ENCODE measurements at places on chromosomes 12 and 14. TPM values are rescaled to one million over a fixed set of nuclear protein-coding genes. Genes with fewer than 3 reads are reported as not detected.

SLC35F4 gene
- not detected for total RNA-seq

OASL gene
- 1.1 TPM for total RNA-seq

DNA sequence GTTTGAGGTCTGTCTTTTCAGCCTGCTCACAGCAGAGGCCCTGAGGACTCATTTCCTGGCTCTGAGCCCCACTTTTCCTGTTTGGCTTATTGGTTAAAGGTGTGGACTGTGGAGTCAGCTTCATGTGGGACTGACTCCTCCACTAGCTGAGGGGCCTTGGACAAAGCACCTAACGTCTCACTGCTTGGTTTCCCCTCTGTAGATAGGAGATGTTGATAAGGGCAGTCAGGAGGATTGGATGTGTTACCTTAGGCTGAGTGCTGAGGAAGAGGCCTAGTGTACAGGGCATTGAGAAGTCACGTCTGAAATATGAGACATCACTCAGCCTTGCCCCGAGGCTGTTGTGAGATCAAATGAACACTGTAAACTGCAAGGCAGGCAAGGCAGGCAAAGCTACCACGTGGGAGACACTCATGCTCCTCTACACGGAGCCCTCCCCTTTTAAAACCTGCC, 27.1 kb upstream of the TCL1A start:
- DNase-seq: no peak

RND1 gene
- total RNA-seq: 0.41 TPM

DNA sequence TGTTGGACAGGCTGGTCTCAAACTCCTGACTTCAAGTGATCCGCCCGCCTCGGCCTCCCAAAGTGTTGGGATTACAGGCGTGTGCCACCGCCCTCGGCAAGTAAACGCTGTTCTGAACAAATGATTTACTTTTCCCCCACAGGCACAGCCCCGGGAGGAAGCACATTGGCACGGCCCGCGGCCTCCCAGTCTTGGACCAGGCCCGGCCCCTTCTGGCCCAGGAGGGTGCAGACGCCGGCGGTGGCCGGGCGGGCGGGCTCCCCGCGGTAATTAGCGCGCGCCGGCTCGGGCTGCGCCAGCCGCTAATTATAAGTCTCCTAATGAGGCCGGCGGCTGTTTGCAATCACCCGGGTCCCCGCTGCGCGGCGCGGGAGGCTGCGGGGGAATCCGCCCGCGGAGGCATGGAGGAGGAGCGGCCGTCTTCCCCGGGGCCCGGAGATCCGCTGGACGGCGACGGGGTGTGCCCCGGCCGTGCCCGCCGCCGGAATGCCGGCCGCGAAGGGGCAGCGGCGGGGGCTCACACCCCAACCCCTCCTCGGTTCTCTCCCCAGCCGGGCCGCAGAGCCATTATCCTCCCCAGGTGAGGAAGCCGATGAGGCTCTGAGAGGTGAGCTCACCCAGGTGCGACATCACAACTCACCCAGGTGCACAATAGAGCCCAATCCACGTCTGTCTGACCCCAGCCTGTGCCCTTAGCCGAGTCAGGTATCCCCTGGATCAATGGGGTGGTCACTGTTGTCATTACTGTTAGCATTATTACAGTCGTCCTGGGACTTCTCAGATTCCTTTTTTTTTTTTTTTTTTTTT, 3.3 kb upstream of the POP5 start:
- DNase-seq: peak; percentile 86

DNA sequence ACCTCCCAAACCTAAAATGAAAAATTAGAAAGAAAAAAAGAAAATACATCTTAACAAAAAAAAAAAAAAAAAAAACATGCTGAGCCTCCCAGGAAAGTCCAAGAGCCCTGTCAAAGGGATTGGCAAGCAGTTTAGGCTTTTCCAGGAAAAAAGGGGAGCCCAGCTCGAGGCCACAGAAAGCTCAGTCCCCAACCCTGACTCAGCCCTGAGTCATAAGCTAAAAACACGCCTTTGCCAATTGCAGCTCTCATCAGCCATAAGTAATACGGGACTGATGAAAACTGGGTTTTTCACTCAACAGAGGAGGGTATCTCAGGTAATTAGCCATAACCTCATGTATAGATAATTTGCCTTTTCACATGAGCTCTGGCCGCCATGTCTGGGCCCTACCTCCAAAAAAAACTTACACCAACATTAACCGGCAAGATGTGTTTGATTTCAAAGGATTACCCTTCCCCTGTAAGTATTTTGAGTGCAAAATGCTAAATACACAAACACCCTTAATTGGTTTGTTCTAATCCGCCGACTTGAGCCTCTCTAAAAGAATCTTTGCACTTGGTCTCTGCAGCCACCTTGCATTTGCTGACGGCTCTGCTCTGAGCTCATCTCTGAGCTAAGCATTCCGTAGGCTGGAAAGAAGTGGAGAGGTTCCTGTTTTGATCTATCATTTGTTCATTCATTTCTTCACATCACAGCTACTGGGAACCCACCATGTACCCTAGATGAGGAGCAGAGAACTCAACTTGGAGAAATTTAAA, 319.2 kb downstream of the BCL11B start:
- no peak for DNase-seq

- no peak for DNase-seq
These were observed 121.7 kb upstream of the NOVA1 start for GRCh38 chr14:26719514-26719913.

- no peak for DNase-seq
These were observed 138.5 kb downstream of the ANO6 start for GRCh38 chr12:45354399-45354798.

- no peak for DNase-seq
These were observed 68.9 kb upstream of the STAC3 start for GRCh38 chr12:57319678-57320469.

LRRIQ1 gene
- total RNA-seq: 0.17 TPM

DAO gene
- total RNA-seq: not detected

GRCh38 chr14:100408350-100409002, 85.3 kb downstream of the SLC25A47 start:
- DNase-seq: no peak

DHH gene
- total RNA-seq: 0.77 TPM

GLTP gene
- total RNA-seq: 20.5 TPM

- peak; percentile 54 for DNase-seq
These were observed 46.9 kb downstream of the CHGA start for GRCh38 chr14:92969871-92970270.

DNA sequence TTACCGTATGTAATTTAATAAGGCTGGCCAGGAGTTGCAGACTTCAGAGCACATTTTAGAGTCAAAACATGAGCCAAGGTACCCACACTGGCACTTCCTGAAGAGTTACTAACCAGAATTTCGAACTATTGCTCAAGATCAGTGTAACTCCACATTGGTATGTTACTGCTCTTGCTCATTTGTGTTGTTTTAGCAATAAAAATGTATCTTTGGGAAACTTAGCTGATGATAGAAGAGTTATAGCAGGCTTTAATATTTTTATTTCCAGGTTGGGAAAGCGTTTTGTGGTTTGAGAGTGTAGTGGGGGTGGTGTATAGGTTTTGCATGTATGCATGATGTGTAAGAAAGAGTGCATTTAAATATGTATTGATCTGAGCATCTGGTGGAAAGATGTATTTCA, 96.6 kb downstream of the SCN8A start:
- no peak for DNase-seq

KRT6C gene
- not detected for total RNA-seq

DNA sequence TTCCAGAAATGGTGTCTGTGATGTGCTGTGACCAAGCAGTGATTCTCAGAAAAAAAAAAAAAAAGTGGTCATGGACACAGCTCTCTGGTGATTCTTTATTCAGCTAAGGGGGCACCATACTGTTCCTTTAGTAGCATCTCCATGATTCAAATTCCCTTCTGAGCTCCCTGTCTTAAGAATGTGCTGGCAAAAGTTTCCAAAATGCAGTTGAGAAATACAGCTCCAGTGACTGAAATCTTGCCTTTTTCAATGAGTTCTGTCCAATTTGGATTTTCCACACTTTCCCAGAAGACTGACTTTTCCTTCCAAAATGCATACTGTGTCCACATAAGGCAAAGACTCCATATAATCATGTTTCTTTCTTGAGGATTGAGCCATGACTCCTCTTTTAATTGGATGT, 24.3 kb upstream of the CPM start:
- no peak for DNase-seq

GRCh38 chr12:89506050-89506449, 18.5 kb downstream of the GALNT4 start:
- no peak for DNase-seq

SLC7A7 gene
- total RNA-seq: 7.5 TPM

- no peak for DNase-seq
These were observed 57.2 kb downstream of the SYNE2 start for GRCh38 chr14:63909984-63910383.

DNA sequence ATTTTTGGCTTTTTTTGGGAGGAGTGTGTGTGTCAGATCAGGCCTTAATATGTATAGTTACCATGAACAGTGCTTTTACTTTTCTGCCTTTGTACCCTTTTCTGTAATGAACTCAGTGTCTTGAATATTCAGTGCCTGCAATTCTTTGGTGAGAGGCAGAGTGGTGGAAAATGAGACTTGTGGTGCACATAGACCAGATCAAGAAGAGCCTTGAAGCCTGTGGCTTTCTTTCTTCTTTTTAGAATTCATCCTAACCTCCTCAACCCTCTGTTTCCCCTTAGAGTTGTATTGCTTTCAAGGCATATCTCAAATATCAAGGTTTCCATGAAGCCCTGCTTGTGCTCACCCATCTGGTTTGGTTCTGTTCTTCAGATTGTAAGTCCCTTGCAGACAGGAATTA, 2.6 kb downstream of the YLPM1 start:
- no peak for DNase-seq

GRCh38 chr14:44339862-44340261, 167.2 kb downstream of the FSCB start:
- DNase-seq: no peak

GRCh38 chr12:6211421-6211869, 11.2 kb downstream of the CD9 start:
- no peak for DNase-seq

POTEM gene
- not detected for total RNA-seq

DNA sequence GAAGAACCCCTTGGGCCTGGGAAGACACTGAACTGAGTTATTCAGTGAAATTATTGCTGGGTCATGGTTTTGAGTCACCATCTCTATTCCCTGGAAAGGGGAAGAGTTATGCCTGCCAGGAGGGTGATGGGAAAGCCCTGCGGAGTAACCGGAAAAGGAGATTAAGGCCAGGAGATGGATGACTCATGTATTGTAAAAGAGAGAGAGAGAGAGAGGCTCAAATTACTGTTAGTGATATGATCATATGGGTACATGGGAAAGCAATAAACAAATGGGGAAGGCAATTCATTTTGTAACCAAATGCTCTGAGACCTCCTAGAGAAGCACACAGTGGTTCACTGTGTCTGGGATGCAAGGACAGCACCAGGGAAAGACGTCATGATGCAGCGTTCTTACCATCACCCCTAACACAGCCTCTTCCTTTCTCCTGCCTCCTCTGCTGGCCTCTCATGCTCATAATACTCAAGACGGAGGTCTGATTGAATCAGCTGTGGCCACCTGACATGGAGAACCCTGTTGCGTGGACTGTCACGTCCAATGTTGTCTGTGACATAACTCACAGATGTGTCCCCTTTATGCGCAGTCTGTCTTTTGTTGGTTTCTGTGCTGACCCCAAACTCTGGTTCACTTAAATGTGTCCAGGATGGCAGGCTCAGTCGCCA, 243.7 kb downstream of the TMEM132D start:
- no peak for DNase-seq

- no peak for DNase-seq
These were observed 3.6 kb upstream of the SLC7A8 start for GRCh38 chr14:23186913-23187654.
